ENCODE measurements at places on chromosomes 2 and 18.

DNA sequence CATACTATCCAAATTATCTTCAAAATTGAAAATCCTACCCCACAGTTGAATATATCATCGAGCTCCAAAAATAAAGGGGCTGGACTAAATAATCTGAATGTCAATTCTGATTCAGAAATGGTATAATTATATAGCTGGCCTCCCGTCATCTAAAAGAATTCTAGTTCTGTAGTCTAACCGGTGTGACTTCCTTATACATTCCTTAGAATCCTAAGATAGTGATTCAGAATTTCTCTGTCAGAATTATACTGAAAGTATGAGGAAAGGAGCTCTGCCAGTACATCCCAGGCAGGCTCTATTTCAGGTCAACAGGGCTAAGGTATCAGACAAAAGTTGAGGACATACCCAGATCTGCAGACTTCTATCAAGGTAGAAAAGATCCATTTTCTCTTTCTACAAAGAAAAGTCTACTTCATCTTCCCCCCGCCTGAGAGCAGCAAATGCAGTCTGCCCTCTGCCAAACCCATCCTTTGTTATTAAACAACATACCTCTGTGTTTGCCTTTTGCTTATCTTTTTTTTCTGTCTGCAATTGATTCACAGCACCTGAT is 128.5 kb downstream of the METTL4 start:
- DNase-seq: no peak

DNA sequence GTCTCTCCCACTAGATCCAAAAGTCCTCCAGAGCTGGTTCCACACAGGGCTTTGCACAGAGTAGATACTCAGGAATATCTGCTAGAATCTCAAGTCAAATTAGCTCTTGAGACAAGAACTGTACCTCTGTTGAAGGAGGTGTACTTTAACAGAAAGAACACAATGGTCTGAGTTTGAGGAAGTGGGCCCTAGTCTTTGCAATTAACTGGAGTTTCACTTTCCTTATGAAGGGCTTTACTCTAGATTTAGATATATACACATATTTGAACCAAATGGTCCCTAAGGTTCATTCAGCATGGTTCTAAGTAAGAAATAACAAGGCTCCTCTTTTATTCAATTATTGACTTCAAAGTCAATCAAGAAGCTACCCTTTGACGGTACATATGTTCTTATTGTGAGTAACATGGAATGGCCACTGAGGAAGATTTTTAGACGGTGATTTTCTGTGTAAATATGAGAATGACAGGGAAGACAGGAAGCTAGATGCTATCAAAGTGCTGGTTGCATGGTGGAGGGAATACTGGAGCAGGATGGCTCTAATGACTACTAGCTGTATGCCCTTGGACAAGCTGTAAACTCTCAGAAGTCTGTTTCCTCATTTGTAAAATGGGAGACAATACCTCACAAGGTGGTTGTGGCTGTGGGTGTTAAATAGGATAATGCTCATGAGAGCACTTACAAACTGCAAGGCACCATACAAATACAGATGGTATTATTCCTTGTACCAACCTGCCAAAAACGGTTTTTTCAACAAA is 73.5 kb upstream of the SERTAD2 start:
- DNase-seq: no peak

GRCh38 chr2:213232649-213233437 is 51.4 kb upstream of the SPAG16 start:
- no peak for DNase-seq

GRCh38 chr2:190804182-190804795 is 76.3 kb upstream of the GLS start:
- no peak for DNase-seq

GRCh38 chr2:222087998-222088397 is 210.8 kb downstream of the PAX3 start:
- no peak for DNase-seq

- no peak for DNase-seq
Observed at GRCh38 chr2:219783359-219783975, 156.0 kb downstream of the SLC4A3 start.

- no peak for DNase-seq
Observed at GRCh38 chr2:102049756-102050443, 58.1 kb downstream of the IL1R2 start.

DNA sequence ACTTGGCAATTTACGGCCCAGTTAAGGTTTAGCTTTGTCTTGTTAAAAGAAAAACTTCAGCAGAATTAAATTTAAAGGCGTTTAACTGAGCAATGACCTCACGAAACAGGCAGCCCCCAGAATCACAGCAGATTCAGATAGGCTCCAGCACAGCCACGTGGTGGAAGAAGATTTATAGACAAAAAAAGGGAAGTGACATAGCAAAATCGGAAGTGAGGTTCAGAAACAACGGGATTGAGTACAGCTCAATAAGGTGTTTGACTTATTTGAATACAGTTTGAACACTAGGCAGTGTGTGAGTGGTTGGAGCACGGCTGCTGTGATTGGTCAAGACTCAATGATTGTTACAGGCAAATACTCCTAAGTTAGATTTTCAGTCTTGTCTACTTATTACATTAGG is 79.8 kb downstream of the MOGAT1 start:
- no peak for DNase-seq

GRCh38 chr18:38257661-38258060 is 692.1 kb upstream of the CELF4 start:
- DNase-seq: no peak

GRCh38 chr2:97724073-97724410 is 10.7 kb downstream of the ZAP70 start:
- no peak for DNase-seq

DNA sequence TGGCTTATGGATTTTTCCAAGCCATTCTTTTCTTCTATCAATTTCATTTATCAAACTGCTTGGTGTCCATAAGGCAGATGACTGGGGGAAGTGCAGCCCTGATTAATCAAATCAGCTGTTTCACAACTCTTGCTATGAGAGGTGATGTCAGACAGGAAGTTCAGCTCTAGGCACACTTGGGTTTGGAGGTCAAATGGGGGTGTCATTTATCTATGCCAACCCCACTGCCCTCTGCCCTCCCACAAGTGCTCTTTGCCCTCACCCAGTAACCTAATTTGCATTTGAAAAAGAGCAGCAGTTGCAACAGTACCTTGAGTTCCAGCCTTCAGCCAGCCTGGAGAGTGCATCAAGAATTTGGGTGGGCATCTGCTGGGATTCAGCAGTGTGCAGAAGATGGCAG is 431.3 kb upstream of the SPRED2 start:
- DNase-seq: no peak

DNA sequence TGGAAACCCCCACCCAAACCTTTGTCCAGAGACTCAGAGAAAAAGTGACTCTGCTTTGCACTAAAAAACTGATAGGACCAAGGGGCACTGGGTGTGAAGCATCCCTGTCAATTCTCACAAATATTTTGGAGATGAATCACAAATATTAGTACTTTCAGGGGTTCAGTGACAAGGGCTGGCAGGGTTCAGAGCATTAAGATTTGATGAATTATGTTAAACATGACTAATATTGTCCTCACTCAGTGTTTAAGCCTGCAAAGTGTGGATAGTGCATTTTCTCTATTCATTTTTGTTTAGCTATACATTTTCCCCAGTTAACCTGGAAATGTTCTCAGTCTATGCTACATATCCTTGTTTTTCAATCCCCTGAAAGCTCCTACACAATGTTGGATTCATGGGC is 65.3 kb upstream of the CCDC68 start:
- no peak for DNase-seq

- DNase-seq: no peak
Observed at GRCh38 chr2:216736326-216736725, 41.0 kb upstream of the IGFBP5 start.

- DNase-seq: no peak
Observed at GRCh38 chr2:43086451-43087221, 139.8 kb downstream of the ZFP36L2 start.

- DNase-seq: no peak
Observed at GRCh38 chr2:194819367-194819766, 837.7 kb upstream of the SLC39A10 start.

DNA sequence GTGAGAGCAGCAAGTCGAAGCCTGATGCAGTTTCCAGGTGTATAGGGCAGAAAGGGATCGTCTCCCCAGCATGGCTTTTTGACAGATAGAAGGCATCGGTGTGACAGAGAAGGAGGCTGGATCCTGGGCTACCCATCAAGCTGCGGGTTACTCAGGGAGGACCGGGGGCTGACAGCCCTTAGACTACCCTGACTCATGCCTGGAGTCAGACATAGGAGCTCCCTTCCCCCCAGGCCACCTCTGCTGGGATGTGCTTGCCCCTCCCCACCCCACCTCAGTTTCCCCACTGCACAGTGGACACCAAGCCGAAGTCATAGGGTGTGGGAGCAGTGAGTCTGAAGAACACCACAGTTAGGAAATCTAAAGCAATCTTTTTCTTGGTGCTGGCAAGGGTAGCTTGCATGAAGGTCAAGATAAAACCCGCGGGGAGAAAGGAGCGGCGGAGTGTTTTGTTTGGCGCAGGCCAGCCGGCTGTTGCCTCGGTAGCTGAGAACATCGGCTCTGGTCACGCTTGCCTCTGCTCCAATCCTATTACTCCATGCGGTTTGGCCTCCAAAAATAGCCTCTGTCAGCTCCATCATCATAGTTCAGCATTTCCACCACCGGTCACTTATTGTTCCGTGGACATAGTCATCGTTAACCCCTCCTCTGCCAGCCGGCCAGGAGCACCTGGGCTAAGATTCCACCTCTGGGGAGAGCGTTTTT is 169.2 kb upstream of the GLI2 start:
- DNase-seq: no peak

DNA sequence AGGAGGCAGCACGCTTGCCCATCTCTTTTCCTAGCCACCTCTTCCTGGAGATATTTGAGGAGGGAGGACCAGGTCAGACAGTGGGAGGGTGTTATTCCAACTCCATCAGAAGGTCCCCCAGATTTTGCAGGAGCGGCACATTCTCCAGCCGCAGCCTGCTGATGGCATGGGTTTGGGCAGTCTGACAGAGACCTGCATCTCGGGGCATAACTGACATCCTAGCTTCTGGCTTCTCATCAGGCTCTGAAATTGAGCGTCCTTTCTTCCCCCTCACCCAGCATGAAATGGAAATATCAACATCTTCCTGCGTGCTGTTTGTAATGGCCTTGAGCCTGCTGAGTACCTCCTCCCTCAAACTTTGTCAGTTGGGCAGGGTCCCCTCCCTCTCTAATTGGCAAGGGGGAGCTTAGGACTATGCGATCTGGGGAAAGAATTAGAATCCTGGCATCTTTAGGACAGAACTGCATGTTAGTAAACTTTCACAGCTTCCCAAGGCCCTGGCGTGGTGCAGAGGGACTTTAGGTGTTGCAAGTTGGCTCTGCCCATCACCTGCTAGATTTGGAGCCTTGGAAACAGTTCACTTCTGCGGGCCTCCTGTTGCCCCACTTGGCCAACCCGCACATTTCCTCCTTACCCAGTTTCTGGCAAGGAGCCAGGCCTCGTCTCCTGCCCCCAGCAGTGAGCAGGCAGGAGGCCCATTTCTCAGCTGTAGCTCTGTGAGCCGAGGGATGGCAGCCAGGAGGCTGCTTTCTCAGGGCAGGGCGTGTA is 2.2 kb downstream of the ITM2C start:
- no peak for DNase-seq

DNA sequence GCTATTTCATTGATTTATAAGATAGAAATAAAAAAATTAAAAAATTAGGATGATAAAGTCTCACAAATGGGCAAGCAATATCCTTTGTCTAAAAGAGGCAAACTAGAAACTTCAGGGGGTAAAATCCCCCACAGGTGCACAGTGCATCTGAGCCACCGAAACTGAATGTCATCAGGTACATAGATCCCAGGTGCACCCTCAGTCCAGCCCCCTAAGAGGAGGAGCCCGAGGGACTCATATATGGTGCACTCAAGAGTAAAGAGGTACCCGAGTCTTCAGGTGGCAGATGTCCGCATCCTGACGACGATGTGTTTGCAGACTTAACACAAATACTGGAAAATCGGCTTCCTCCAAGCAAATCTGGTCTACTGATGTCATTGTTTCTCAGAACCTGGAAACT is 11.3 kb downstream of the QPCT start:
- no peak for DNase-seq

DNA sequence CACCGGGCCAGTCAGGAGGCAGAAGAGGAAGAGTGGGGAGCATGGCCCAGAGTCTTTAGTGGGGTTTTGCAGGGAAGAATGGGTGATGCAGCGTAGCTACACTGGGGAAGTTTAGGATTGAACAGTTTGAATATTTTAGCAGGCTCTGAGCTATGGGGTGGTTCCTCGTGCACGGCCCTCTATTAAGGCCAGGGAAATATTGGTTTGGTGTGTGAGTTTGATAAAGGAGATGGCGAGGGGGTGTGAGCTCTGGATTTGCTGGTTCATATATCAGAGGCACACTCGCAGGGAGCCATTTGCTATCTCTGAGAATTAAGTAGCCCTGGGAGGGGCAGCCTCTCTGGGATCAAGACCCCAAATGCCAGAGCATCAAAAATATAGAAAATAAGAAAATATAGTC is 50.1 kb downstream of the BOLA3 start:
- DNase-seq: no peak

- no peak for DNase-seq
Observed at GRCh38 chr2:239169311-239170048, 231.3 kb downstream of the HDAC4 start.

DNA sequence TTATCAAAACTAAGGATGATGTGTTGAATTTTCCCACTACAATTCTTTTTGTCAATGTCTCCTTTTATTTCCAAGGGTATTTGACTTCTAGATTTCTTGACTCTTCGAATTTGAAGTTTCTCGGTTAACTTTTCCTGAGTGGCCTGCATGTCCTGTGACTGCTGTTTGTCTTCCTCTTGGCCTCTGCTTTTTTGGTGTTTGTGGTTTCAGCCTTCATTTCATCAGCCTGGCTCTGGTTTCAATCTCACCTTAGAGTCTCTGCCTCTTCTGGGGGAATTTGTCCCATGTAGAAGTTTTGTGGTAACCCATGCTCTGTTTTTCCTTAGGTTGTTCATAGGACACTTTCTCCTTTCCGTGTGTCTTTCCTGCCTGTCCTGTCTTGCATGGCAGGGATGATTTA is 28.3 kb upstream of the SNED1 start:
- DNase-seq: no peak

GRCh38 chr2:60116161-60116875 is 437.1 kb downstream of the BCL11A start:
- DNase-seq: no peak

DNA sequence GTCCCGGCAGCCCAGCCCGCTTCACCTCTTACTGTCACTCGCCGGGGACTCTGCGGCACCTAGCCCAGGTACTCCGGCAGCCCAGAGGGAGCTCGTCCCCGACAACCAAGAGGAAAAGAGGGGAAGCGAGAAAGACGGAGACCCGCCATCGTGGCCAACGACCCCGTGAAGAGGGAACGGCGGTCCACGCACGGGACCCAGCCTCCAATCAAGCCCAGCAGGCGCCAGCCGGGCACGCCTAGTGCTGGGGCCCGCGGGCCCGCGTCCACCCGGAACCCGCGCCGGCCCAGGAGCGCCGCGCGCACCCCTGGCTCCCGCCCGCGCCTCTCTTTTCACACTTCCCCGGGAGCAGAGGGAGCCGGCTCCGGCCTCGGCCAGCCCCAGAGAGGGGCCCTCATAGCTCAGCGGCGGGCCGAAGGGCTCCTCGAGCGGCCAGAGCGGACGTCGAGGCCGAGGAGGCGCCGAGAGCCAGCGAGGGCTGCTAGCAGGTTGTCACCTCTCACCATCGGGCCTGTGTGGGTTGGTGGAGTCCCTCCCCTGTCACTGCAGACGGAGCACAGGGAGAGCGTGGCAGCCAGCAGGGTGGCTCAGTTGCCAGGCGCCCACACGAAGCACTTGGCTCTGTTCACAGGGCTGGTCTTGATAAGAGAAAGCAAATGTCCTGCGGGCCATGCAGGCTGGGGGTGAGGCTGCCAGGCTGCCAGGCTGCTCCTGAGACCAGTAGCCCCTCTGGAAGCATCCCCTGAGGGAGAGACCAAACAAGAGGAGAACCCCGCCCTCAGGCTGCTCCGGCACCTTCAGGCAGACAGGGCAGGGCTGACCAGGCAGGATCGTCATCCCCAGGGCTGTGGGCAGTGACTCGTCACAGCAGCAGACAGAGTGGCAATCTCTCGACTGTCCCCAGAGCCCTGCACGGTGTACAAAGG is 36.9 kb upstream of the KLF11 start:
- no peak for DNase-seq
